ENCODE measurements at places on chromosomes 1 and 21.

DNA sequence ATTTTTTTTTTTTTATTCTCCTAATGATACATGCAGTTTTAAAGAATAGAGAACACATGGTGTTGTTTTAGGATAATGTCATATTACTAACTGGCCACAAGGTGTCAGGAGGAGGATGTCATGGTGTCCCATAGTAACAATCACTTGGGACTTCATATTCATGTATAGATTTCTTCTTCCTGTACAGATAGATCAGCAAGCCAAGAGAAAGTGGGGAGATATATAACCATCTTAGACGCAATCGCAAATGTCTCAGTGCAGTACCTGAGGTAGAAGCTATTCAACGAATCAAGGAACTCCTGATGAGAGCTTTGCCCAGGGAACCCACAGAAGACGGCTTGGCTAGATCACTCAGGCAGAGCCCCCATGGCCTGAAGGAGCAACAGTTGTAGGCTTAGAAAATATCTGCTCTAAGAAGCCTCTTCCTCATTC is 12.3 kb downstream of the OR2T11 start:
- DNase-seq, result no peak

- DNase-seq, result no peak
Measured at GRCh38 chr21:34826836-34827235, 158.0 kb downstream of the CLIC6 start.

GRCh38 chr1:23211955-23212354 is 5.3 kb downstream of the HTR1D start:
- DNase-seq, result no peak

GRCh38 chr1:64750875-64751274 is 6.0 kb downstream of the RAVER2 start:
- DNase-seq, result no peak

- no peak for DNase-seq
Measured at GRCh38 chr1:169044971-169045370, 61.5 kb upstream of the ATP1B1 start.

GRCh38 chr1:41341365-41341683 is 19.9 kb upstream of the FOXO6 start:
- DNase-seq, result no peak

DNA sequence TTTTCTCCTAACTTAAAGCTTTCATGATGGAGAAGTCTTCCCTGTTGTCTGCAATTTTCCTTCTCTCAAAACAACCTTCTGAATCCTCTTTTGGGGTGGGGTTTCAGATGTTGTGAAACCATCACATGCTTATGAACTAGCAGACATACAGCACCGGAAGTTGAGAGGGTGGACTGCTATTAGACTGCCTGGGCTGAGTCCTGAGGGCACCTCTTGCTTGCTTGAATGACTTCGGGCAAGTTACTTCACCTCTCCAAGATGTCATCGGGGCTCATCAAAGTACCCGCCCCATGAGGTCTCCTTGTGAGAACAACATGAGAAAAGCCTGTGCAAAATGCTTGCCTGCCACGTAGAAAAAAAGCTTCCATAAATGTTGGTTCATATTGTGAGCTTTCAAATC is 89.6 kb downstream of the CCDC185 start:
- no peak for DNase-seq

DNA sequence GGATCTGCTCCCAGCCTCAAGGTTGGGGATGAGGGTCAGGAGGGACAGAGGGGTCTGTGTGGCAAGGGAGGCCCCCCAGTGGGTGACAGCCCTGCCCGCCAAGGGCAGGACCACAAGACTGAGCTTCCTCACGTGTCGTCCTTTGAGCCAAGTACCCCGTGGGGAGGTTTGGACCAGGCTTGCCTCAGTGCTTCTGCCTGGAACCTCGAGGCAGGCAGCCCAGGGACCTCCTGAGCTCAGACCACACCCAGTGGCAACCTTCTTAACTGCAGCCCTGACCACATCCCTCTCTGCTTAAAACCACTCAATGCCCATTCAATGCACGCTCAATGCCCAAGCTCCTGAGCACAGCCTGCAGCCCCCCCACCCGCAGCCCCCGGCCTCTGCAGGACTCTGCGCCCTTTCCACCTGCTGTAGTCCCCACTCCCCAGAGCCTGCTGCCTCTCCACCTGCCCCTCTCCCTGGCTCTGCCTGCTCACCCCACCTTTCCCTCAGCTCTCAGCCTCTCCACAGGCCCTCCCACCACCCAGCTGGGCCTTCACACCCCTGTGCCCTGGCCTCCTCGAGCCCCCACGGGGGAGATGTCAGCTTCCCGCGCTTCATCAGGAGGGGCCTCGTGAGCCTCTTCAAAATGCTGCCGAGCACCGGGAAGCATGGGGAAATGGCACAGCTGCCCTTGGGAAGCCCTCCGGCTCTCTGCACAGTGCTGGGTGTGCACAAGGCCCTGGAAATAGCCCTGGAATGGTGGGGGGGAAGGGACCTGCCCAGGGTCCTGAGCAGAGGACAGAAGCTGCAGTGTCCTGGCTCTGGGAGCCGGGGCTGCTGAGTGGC is 129.3 kb upstream of the VAMP3 start:
- DNase-seq, result no peak

- DNase-seq, result no peak
Measured at GRCh38 chr1:230592848-230593414, 49.4 kb upstream of the COG2 start.

- DNase-seq, result no peak
Measured at GRCh38 chr1:14167884-14168283, 430.6 kb upstream of the KAZN start.

GRCh38 chr1:3473381-3473844 is 18.9 kb downstream of the ARHGEF16 start:
- no peak for DNase-seq

- DNase-seq, result no peak
Measured at GRCh38 chr21:38443110-38443509, 55.2 kb downstream of the ERG start.

- no peak for DNase-seq
Measured at GRCh38 chr1:43617668-43618067, 32.3 kb upstream of the KDM4A start.

- DNase-seq, result no peak
Measured at GRCh38 chr1:24850328-24850920, 79.7 kb downstream of the RUNX3 start.

DNA sequence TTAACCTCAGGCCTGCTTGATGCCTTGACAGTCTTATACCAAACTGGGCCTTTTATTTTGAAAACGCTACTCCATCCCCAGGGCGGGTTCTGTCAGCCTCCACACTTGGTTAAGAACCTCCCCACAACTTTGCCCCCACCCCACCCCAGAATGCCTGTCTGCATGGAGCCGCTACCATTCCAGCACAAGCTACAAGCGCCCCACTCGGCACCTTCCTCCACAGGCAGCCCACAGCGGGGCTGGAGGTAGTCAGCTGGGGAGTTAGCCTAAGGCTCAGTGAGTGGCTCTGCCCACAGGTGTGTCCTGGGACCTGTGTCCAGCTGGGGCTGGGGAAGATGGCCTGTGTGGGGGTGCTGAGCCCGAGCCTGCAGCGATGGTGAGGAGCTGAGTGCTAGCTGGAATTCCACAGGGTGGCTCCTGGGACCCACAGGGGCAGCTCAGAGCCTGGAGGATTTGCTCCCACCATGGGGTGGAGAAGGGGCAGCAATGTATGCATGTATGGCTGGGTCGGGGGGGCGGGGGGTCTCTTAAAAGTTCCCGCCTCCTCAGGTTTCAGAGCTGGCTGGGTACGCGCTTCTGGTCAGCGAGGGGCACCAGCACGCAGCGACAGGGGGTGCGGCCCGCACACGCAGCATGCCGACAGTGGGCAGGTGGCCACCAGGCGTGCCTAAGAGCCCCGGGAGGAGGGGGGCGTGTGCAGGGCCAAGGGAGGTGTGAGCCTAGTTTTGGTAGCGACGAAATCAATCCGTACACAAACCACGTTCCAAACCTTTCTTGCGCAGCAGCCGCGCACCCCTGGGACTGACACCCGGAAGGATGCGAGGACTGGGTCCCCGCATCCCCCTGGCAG is 917 bp downstream of the ETNK2 start:
- DNase-seq, result peak; percentile 62

- DNase-seq, result no peak
Measured at GRCh38 chr1:77744576-77744975, 15.1 kb downstream of the USP33 start.

GRCh38 chr1:101028466-101028865 is 2.9 kb upstream of the DPH5 start:
- DNase-seq, result no peak
